Small intestine (tissue), 16 donors: ENCODE measurements at places on chromosomes 5 and 9.

- peak; percentile 23 for DNase-seq
Measured at GRCh38 chr9:33202552-33203201, 35.5 kb upstream of the B4GALT1 start.

GRCh38 chr9:124248960-124249359 lies 8.8 kb upstream of the NEK6 start:
- DNase-seq, result no peak

DNA sequence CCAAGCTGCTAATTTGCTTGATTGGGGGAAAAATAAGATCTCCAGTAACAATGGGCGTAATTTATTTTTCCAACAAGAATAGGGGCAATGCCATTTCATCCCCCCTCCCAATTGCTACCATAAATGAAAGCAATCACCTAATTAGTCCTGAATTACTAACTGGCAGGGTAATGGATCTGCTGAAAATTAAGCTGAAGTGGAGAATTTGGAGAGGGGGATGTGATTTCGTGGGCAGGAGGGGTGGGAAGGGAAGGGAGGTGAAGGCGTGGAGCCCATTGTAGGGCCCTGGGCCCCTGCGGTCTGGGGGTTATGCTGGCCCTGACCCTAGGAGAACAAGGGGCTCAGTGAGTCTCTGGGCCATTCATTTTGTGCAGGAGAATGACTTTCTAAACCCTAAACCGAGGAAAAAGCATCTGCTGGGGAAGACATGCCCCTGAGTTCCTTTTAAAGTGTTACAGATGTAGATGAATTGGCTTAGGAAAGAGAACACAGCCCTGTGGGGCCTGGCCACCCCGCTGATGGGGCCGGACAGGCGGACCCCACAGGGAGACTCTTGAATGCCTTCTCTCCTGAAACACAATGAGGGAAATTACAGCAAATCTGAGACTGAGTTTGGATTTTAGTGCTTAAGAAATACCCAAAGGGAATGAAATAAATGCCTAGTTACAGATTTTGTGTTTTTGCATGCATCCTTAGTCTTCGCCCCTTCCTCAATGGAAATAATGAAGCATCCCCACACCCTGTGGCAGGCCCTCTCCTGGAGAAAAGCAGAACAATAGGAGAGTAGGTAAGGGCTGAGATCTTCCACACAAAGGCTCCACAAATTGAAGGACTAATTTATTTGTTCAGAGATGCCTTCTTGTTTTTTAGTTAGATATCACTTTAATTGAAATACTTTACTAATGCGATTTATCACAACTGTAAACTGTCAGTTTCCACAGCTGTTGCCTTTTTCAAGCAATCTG lies 143.2 kb downstream of the PSAT1 start:
- DNase-seq, result no peak

DNA sequence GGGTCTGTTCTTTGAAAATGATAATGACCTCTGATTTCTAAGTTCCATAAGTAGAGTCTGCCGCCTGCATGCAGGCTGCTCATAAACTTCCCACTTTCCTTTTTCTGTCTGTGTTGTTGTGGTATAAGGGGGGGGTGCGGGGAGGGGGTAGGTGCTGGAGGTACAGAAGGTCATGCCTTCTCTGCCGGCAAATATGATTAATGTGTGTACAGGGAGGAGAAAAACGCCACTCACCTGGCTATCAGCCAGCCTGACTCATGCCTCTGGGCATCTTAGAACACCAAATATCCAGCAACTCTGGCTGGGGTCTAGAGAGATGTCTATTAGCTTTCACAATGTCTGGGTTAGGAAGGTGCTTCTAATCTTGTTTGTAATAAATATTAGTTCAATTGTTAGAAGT lies 128.3 kb downstream of the EFNA5 start:
- peak; percentile 85 for DNase-seq

- no peak for DNase-seq
Measured at GRCh38 chr5:111016801-111017200, 54.7 kb upstream of the TSLP start.

- no peak for DNase-seq
Measured at GRCh38 chr5:58153255-58153654, 306.6 kb downstream of the PLK2 start.

DNA sequence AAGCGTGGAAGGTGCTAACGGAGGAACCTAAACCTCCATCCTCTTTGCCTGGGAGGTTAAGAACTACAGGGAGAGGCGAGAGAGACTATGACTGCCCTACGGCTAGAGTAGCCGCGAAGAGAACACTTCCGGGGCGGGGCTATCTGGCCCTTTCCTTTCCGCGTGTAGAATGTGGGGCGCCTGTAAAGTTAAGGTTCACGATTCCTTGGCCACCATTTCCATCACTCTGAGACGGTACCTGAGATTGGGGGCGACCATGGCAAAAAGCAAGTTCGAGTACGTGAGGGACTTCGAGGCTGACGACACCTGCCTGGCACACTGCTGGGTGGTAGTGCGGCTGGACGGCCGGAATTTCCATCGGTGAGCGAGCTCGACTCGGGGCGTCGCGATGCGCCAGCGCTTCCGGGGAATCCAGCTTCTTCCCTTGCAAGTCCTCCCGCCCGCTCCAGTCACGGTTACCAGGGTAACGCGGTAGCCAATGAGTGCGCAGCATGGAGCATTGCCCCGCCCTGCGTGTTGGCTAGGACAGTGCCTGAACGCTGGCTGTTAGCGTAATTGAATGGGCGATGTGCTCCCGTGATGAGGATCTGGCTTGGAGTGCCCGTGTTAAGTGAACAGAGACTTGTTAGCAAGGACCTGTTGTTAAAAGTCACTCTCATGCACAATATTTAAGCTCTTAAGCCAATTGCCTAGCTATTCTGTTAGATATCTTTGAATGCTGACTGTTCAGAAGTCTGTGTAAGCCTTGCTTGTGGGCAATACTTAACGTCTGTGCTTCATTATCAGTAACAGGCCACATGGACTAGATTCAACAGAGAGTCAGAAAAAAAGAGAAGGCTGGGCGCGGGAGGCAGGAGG lies at the start of gene THG1L:
Gene THG1L, plus strand, starts transcription at position 149 of the 858 bp plus-strand sequence. Its CDS starts 21 bp downstream, at position 170.
- peak; percentile 99 for DNase-seq

GRCh38 chr5:129652349-129653056 lies 95.4 kb upstream of the MINAR2 start:
- no peak for DNase-seq

- no peak for DNase-seq
Measured at GRCh38 chr9:37338218-37338617, 84.3 kb upstream of the GRHPR start.

DNA sequence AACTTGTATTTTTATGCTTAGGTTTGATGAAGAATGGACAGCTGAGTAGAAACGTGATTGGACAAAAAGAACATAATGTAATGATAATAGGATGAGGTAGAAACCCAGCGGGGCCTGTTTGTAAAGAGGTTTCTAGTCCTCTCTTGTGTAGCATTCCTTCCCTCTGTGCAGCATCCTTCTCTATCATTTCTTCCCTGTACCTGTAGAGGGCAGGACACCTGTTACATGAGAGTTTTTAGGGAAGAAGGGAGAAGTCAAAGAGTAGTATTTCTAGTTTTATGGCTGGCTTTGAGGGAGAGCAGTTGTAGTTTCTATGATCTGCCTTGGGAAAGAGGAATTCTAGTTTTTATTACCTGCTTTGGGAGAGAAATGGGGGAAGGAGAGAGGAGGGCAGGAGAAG lies 162.1 kb upstream of the FST start:
- DNase-seq, result no peak

GRCh38 chr5:159171274-159171673 lies 38.1 kb downstream of the RNF145 start:
- DNase-seq, result no peak

GRCh38 chr5:125584140-125584520 lies 837.7 kb upstream of the ZNF608 start:
- DNase-seq, result no peak
